ENCODE measurements at places on chromosomes 3 and 15. TPM values are rescaled to one million over a fixed set of nuclear protein-coding genes. Genes with fewer than 3 reads are reported as not detected.

DNA sequence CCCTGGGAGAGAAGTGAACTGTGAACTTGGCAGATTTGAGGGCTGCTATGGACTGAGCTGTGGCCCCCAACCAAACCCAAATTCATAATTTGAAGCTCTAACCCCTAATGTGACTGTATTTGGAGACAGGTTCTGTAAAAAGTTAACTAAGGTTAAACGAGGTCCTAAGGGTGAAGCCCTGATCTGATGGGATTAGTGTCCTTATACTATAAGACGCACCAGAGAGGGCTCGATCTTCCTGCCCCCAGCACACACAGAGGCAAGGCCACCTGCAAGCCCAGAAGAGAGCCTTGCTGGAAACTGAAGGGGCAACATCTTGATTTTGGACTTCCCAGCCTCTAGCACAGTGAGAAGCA lies 34.0 kb downstream of the TKT start:
- no peak for DNase-seq

- DNase-seq: no peak
These were observed 854.6 kb downstream of the NTRK3 start for GRCh38 chr15:87401973-87402372.

DNA sequence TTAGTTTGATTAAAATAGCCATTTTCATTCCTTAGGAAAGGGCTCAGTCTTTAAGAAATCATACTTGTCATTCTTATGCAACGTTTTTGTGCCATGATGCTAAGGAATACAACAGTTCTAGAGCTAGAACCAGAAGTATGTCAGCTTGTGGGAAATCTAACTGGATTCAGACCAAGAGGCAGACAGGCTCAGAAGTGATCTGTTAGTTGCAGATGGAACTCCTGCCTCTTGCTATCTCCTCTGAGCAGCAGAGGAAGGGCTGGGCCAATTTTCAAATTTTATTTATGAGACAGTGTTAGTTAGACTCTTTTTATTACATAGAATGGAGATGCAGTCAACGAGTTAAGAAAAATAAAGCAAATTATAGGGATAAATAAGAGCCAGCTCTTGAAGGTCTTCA lies 48.5 kb upstream of the RYR3 start:
- no peak for DNase-seq

- DNase-seq: no peak
These were observed 1.1 kb downstream of the PDIA5 start for GRCh38 chr3:123067689-123068600.

- DNase-seq: peak; percentile 73
These were observed 157.6 kb downstream of the UACA start for GRCh38 chr15:70605606-70606410.

DNA sequence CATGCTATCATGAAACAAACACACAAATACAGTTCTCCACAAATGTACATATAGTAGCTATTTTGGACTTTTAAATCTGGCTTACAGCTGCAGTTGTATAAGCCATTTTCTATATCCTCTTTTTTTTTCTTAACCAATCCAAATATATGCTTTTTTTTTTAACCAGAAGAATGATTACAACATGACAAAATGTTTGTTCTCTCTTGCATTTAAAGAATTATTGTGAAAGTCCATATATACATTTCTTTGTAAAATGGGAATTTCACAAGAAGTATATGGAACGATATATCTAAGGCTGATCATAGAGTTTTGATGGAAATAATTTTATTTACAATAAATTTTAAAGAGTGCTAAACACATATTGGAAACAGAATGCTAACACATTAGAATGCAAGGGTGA lies 95.6 kb downstream of the CD200R1L start:
- DNase-seq: no peak

Gene KLHL40
- not detected for total RNA-seq

Gene CD96
- total RNA-seq: 45.9 TPM

- no peak for DNase-seq
These were observed 28.4 kb upstream of the LIMD1 start for GRCh38 chr3:45566196-45566595.

- DNase-seq: no peak
These were observed 21.2 kb downstream of the SLC7A14 start for GRCh38 chr3:170564664-170565063.

DNA sequence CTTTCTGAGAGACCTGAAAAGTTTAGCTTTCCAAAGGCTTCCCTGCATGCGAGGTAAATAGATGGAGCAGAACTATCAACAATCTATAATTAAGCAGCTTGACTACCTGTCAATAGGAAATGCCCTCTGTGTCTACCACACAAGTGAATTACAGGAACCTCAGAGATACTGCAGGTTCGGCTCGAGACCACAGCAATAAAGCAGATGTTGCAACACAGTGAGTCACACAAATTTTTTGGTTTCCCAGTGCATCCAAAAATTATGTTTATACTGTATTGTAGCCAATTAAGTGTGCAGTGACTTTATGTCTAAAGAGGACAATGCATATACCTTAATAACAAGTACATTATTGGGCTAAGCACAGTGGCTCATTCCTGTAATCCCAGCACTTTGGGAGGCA lies 252.0 kb downstream of the UBE2E2 start:
- DNase-seq: no peak

Gene DUOXA2
- 3.9 TPM for total RNA-seq

DNA sequence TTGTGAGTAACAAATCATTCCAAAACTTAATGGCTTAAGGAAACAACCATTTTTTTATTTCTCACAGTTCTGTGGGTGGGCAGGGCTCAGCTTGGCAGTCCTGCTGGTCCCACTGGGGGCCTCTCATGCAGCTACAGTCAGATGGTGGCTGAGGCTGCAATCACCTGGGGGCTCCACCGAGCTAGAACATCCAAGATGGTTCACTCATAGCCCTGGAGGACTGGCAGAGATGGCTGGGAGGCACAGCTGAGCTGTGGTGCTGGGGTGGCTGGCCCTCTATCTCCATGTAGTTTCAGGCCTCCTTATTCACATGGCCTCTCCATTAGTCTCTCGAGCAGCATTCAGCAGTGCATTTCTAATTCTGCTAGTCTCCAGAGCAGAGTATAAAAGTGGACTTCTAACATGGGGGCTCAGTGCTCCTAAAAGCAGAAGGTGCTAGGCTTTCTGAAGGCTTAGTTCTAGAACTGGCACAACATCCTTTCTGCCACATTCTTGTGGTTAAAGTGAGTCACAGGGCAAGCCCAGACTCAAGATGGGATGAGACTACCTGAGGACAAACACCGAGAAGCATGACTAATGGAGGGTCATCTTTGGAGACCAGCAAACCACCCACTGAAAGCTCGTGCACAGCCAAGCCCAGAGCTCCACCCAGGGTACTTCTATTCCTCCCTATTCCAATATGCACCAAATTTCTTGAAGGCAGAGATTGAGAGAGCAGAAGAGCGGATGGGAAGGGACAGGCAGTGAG lies 6.3 kb downstream of the CAV3 start:
- no peak for DNase-seq

- no peak for DNase-seq
These were observed 672 bp downstream of the AADAC start for GRCh38 chr3:151814588-151814987.

Gene BCHE
- 24.3 TPM for total RNA-seq

DNA sequence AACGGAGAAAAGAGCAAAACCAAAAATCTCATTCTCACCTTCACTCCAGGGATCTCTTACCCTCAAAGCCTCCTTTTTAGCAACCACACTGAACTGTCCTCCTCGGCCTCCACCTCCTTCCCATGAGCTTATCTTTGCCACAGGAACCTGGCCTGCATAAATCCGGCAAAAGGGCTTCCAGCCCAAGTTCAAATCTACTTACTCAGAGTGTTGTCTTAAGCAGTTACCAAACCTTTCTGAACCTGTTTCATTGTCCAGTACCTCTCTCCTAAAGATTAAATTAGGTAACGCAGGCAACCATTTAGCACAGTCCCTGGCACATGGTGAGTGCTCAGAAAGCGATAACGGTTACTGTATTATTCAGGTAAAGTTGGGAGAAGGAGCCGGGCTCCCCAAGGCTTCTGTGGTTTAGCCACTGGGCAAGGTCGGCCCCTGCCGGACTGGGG lies 777 bp downstream of the CIB1 start:
- DNase-seq: no peak

Gene RHOA
- 379 TPM for total RNA-seq

Gene C2CD4A
- 0.49 TPM for total RNA-seq

Gene TSEN2
- total RNA-seq: 52.6 TPM

GRCh38 chr15:66452420-66452819 lies 45.1 kb downstream of the SNAPC5 start:
- DNase-seq: no peak

DNA sequence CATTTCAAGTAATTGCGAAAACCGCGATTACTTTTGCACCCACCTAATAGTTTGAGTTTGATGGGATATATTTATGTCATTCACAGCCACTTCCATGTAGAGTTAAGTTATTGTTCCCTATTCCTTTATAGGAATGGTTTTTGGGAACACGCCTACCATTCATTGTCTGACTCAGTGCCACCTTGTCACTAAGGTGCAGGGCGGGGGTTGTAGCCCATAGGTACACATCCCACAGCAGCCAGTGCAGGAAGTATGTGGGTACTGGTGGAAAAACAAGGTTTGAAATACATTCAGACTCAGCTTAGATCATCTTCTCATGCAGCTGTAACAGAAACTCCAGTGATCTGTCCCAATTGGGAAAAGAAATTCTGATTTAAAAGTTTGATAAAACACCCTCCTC lies 48.2 kb upstream of the CFAP161 start:
- no peak for DNase-seq

Gene WHAMM
- total RNA-seq: 14.4 TPM

GRCh38 chr3:49867871-49868321 lies 1.8 kb downstream of the CAMKV start:
- no peak for DNase-seq

Gene PRR20G
- not detected for total RNA-seq

DNA sequence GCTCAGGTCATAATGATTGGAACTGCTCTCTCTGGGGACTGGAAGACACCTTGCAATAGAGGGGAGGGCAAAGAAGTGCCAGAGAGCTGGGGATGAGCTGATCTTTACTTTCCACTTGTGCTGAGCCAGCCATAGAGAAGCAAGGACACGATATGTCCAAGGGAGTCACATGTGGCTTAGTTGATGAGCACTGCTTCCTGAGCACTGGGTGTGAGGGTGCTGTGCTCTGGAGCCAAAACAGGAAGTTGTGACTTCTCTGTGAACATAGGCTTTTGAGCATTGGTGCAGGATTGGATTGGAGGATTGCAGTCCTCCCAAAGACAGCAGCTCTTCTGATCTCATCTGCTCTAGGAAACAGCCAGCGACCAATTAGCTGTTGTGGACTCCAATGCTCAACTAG lies 6.7 kb downstream of the PARP14 start:
- DNase-seq: no peak

Gene GOLGA6L7
- not detected for total RNA-seq

Gene TMCO5A
- total RNA-seq: not detected

GRCh38 chr15:98103570-98103969 lies 143.1 kb downstream of the ARRDC4 start:
- DNase-seq: no peak

GRCh38 chr3:29353807-29354206 lies 72.9 kb downstream of the RBMS3 start:
- no peak for DNase-seq

DNA sequence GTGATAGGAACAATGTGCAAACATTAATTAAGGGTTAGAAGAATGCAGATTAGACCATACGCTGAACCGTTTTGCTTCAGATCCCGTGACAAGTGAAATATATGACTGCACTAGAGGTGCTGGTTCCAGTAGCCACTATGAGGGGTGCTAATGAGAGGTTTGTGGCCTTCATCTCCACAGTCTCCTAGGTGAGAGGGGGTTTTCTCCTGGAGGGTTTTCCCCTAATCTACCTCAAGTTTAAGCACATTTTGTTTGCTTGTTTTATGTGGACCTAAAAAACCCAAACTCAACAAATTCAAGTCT lies 13.7 kb upstream of the SHF start:
- DNase-seq: no peak

DNA sequence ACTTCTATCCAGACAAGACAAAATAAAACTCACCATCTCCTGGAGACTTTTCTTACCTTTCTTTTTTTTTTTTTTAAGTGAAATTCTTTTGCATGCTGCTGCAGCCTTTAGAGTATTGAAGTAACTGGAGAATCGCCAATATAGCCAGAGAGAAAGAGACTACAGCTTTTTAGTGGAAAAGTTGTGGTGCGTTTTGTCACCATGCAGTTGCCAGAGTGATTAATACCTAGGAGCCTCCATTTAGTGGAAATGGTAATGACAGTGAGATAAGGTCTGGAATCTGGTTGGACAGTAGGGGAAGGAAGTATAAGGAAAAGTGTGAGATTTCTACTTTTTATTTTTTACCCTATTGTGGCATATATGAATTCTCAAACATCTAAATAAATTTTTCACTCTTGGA lies 18.1 kb upstream of the PARP14 start:
- DNase-seq: no peak

Gene CYP1A1
- total RNA-seq: not detected

- no peak for DNase-seq
These were observed 98.2 kb downstream of the ZNF609 start for GRCh38 chr15:64558460-64559179.
